Activated CD8-positive, alpha-beta memory T cell treated with anti-CD3 and anti-CD28 coated beads for 48 hours (primary cell): ENCODE measurements at places on chromosomes 5 and 9.

DNA sequence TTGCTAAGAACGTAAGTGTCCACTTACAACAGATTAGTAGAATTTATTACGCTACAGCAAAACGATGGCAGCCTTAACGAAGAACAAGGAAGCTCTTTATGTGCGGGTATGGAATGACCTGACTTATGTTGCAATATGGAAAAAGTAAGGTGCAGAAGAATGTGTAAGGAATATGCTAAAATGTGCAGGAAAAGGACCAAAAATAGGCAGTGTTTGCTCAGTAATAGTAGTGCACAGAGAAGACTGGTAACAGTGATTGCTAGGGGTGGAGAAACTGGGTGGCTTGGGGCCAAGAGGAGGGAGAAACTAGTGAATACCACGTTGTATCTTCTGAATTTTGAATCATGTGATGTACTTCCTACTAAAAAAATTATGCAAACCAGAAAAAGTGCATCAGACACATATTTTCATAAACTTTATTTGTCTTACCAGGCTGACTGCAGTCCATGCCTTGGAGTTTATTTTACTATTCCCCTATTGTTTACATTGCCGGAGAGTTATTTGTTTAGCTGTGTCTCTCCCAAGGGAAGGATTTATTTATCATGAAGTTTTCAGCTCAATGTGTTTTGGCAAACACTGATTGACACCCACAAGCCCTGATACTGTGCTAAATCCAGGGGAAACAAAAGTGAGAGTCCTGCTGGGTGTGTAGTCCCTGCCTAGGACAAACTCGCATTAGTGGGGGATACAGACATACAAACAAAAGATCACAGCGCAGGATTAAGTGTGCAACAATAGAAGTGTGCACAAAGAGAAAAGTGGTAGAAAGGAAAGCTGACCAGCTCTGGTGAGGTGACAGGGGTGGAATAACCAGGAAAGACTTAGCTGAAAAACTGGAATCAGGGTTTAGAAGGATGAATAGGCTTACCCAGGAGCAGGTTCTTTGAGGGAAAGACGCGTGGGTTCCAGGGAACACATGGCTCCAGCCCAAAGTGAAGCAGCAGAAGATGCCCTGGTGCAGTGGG is 34.0 kb upstream of the ZNF484 start:
- no peak for DNase-seq

- DNase-seq, result no peak
Measured at GRCh38 chr9:90219548-90220118, 423.0 kb downstream of the DIRAS2 start.

DNA sequence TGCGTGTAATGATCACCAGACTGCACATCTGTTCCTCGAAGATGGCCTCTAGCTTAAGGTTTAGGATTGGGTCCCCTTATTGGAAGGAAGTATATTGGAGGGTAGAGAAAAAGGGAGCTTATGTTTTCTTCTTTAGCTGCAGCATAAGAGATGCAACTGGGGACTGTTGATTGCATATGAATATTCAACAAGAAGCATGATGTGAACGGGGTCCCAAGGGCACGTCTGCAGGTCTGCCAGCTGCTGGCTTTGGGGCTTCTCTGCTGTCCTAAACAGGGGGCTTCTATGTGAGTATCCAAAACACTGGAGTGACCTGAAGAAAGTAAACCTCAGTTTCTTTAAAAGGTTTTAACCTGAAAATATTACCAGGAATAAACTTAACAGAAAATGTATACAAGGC is 3.6 kb upstream of the BNIP1 start:
- DNase-seq, result no peak

GRCh38 chr5:163914910-163915309 is 409.5 kb downstream of the MAT2B start:
- no peak for DNase-seq

GRCh38 chr9:135340726-135341475 is 138.7 kb upstream of the PPP1R26 start:
- no peak for DNase-seq

DNA sequence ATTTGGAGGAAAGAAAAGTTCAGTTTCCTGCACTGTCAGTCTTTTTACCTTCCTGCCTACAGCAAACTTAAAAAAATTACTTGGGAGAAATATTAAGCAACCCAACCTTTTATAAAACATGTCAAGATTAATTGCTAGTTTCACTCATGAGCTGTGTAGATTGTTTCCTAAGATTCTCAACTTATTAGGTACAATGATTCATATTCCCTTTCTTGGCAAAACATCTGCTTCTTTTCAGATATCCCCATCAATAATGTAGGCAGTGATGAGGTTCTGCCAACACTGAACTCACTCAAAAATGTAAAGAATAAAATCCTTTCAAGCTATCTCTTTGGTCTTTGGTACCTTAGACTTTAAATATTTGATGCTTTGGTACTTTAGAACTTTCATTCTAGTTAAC is 56.0 kb downstream of the ISL1 start:
- no peak for DNase-seq

- no peak for DNase-seq
Measured at GRCh38 chr5:26329562-26330189, 708.7 kb downstream of the CDH9 start.

DNA sequence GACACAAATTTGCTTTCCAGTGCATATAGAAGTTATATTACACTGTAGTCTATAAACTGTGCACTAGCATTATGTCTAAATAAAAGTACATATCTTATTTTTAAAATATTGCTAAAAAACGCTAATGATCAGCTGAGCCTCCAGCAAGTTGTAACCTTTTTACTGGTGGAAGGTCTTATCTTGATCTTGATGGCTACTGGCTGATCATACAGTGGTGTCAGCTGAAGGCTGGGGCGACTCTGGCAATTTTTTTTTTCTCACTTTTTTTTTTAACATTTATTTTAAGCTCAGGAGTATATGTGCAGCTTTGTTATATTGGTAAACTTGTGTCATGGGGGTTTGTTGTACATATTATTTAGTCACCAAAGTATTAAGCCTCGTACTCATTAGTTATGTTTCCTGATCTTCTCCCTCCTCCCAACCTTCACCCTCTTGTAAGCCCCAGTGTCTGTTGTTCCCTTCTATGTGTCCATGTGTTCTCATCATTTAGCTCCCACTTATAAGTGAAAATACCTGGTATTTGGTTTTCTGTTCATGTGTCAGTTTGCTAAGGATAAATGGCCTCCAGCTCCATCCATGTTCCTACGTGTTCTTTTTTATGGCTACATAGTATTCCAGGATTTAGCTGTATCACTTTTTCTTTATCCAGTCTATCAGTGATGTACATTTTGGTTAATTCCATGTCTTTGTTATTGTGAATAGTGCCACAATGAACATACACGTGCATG is 38.6 kb upstream of the IFNE start:
- no peak for DNase-seq

GRCh38 chr5:134506054-134507039 is 19.1 kb upstream of the JADE2 start:
- no peak for DNase-seq

GRCh38 chr5:145824040-145824439 is 11.1 kb downstream of the PRELID2 start:
- DNase-seq, result no peak

DNA sequence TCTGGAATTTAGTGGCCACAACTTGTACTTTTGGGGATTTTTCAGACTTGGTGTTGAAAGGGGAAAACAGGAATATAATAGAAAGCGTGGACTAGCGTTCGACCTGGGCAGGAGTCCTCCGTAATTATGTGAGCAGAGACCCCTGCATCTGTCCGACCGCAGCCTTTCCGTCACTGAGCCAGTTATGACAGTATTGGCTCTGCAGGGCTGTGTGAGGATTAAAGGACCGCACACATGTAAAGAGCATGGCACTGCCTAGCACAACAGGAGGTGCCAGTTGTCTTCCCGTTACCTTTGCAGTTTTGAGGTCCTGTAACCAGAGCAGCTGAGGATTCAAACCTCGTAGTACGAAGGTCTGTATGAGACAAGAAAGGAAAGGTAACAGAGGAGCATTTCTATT is 1.2 kb downstream of the B4GALT7 start:
- DNase-seq, result no peak

GRCh38 chr5:11387382-11387781 is 516.9 kb downstream of the CTNND2 start:
- no peak for DNase-seq

DNA sequence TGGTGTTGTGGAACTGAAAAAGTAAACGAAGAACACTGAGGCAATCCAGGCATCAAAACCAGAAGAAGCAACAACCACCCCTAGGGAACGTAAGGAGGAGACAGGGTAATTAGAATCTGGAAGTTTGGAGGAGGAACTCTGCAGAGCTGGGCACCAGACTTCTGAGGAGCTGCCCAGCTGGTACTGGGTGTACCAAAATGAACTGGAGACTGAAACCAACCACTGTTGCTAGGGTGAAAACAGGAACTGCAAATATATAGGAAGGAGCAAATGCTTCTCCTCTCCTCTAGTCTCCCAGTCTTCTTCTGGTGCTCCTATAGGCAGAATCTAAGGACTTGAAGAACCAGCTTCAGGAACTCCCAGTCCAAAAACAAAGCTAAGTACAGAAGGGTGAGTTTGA is 189.8 kb downstream of the ELAVL2 start:
- no peak for DNase-seq

DNA sequence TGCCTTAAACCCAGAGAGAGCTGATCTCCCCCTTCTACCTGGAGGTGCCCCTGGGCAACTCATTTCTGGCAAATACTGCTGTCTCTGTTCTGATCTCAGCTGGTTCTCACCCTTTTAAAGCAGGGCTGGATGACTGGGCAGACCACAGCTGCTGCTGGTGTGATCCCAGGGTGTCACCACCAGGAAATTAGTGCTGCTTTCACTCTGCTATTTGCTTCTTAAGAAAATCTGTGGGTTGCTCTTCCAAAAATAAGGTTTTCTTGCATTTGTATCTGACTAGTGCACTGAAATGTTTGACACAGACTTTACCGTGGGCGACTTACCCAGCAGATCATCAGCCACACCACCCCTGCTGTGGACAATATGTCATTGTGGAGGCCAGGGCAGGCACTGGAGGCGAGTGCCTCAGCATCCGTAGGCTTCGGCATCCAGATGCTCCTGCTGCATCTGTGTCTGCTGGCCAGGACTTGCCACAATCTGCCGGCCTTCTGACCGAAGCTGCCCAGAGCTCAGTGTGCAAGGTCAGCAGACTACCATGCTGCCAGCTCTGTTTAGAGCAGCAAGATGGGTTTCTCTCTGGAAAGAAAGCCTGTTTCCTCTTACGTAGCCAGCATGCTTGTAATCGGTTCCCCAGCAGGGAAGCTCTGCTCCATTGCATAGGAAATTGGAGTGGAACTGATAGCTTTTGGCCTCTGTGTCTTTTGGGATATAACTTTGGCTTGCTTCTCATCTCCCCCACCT is 13.6 kb downstream of the ARHGAP26 start:
- DNase-seq, result peak; percentile 57

GRCh38 chr9:98101868-98102273 is 17.2 kb downstream of the TRIM14 start:
- DNase-seq, result no peak

DNA sequence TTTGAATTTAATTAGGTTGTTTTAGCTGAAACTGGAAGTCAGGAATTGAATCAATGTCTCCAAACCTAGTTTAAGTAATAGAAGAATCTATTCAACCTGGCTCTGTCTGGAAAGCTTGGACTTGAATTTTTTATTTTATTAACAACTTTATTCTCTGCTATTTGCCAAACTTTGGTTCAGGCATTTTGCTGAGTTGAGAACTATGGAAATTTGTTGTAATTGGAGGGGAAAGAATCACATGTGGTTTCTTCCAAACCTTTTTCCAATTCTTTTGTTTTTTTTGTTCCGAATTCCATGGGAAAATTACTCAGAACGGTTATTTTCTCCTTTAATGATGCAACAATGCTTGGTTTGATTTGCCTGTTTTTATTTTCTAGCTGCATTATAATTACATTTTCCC is 98.2 kb upstream of the RPS23 start:
- DNase-seq, result no peak

GRCh38 chr9:107592424-107592823 is 102.9 kb upstream of the KLF4 start:
- no peak for DNase-seq

- DNase-seq, result no peak
Measured at GRCh38 chr5:81169924-81170323, 63.2 kb upstream of the CKMT2 start.

DNA sequence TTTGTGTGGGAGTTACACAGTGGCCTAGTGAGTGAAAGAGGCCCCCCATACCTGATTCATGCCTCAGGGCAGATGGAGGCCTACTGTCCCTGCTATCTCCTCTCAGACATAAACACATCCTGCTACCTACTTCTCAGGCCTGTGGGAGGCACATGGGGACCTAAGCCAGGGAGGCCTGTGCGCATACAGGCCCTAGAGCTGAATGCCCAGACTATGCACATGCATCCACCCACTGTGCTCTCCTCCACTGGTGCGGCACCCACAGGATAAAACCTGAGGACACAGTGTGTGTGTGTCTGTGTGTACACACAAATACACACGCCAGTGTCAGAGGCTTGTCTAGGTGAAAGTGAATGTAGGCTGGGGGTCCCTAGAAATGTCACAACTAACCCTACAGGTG is 1.4 kb downstream of the PAX5 start:
- no peak for DNase-seq

DNA sequence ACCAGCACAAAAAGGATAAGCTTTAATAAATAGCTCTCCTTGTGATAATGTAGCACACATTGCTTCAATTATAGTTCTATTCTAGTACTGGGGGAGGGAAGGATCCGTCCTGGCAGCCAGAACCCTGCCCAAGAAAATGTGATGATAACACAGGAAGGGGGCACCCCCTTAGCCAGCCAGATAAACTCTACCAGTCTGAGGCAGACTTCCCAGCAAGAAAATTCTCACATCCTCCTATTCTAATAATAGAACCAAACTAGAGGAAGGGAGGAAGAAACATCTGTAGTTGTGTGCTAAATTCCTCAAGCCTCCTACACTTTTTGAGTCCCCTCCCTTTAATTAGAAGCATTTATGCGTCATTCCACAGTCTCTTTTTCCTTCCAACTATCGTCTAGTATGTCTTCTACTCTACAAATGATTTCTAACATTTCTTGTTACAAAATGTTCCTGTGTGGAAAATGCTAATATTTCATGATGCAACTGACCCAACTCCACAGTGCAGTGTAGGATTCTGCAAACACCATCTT is 261.0 kb downstream of the SEMA5A start:
- DNase-seq, result no peak

GRCh38 chr5:129996896-129997295 is 92.6 kb downstream of the CHSY3 start:
- DNase-seq, result no peak
